ENCODE measurements at places on chromosomes 13 and 19.

GRCh38 chr19:45186509-45187334 is 8.1 kb downstream of the BLOC1S3 start:
- no peak for DNase-seq

- no peak for DNase-seq
Observed at GRCh38 chr19:46466536-46467196, 4.7 kb downstream of the PNMA8A start.

DNA sequence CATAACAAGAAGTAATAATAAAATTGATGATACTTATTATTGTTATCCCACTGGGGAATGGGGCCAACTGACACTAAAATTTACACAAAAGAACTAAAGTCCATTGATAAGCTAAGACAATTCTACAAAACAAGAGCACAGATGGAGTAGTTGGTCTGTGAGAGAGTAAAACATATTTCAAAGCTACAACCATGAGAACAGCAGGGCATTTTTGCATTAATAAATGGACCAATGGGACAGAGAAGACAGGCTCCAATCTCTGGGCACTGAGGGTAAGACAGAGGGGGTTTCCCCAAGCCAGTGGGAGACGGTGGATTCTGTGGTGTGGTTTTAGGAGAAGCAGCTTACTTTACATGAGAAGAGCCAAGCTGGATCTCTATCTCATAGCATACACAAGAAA is 14.4 kb downstream of the KANK2 start:
- no peak for DNase-seq

DNA sequence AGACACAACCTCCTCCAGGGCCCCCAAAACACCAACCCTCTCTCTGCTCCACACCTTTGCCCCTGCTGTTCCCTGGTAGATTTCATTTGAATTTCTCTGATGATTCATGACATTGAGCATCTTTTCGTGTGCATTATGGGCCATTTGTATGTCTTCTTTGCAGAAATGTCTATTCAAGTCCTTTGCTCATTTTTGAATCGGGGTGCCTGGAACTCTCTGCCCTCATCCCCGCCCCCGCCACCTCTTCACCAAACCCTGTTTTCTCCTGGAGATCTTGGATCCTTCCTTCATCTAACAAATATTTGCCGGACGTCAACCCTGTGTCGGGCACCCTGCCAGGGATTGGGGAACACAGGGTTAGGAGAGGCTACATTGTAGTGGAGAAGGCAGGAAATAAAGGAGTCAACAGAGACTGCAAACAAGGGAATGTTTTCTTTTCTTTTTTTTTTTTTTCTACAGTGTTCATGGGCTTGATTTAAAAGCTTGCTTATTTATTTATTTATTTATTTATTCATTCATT is 25.5 kb upstream of the SLC1A5 start:
- DNase-seq: peak; percentile 68

DNA sequence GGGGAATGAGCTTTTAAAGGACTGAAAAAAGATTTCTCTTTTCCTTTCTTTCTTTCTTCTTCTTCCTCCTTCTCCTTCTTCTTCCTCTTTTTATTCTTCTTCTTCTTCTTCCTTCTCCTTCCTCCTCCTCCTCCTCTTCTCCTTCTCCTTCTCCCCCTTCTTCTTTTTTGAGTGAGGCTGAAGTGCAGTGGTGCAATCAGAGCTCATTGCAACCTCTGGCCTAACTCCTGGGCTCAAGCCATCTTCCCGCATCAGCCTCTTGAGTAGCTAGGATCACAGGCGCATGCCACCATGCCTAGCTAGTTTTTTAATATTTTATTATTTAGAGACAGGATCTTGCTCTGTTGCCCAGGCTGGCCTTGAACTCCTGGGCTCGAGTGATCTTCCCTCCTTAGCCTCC is 120.9 kb upstream of the KL start:
- DNase-seq: no peak
